Cardiac fibroblast (primary cell): ENCODE measurements at places on chromosomes 5 and 9.

- DNase-seq = peak; percentile 86
Observed at GRCh38 chr9:112866662-112867274, 23.9 kb downstream of the SLC46A2 start.

DNA sequence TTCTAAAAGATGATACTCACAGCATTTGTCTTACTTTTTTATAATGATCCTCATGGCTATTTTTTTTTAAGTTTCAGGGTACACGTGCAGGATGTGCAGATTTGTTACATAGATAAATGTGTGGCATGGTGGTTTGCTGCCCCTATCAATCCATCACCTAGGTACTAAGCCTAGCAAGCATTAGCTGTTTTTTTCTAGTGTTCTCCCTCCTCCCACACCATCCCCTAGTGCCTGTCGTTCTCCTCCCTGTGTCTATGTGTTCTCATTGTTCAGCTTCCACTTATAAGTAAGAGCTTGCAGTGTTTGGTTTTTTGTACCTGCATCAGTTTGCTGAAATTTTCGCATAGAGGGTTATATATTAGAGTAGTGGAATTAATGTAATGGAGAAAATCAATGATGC, 189.1 kb upstream of the CDH12 start:
- DNase-seq = no peak

DNA sequence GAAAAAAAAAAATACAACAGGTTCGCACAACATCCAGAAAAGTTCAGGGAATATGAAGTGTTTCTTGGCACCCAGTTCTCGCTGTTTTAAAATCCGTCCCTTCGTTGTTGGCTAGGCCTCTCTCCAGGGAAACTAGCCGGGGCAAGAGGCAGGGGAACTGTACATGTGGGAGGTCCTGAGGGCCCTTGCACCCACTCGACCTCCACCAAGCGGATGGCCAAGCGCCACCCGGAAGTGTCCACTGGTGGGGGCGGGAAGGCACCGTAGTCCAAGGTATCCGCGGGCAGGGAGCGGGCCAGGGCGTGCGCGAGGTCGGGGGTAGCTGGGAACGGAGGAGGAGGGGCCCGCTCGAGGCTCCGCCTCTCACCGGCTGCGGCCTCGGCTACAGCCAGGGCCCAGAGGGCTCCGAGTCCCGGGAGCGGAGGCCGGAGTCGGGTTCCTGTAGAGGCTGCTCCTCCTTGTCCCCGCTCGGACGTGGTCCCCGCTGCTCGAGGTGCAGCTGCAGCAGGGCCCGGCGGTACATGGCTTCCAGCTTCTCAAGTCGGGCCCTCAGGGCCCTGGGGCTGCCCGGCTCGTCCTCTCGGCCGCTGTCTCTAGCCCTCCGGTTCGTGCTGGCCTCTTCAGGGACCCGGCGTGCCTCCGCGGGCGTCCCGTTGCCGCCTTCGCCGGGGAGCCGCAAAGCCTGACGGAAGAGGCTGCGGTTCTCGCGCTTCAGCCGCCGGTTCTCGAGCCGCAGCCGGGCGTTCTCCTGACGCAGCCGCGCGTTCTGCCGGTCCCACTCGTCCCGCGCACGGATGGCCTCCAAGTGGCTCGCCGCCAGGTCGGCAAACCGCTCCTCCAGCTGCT, 720 bp downstream of the TUSC1 start:
- DNase-seq = peak; percentile 72

DNA sequence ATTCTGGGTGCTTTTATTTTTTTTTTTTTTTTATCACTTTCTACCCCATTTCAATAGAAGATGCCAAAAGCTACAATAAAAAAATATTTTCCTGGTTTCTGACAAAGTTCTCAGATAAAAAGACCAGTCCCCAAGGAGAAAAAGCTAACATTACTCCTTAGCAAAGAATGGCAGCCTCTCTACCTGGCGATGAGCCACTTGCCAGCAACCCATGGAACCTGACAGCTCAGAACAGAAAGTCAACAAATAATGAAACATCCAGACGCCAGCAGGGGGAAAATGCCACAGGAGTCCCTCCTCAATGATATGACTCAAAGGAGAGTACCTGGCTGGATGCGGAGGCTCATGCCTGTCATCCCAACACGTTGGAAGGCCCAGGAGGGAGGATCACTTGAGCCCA, 123.2 kb downstream of the MYO10 start:
- DNase-seq = peak; percentile 73

DNA sequence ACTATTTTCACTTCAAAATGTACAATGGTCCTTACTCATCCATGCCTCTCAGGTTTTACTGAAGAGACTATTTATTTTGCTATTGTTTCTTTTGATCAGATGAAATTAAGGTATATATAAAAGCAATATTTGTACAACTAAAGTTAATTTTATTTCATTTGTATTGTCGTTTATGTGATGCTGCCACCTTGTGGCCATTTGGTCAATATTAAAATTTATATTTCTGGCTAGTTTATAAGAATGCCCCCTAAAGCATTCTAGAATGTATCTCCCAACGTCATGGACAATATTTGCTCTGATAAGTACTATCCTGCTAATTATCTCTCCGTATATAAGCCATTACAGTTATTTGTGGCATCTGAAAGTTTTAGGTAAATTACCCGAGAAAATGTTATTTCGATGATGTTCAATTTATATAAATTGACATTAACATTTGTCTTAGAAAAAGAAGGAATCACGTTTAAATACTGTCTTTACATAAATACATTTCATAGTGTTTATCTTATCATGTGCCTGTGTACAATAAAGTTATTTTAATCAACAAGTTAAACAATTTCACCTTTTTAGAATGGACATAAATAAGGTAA, 680.0 kb downstream of the TAF11L14 start:
- DNase-seq = peak; percentile 50

- no peak for DNase-seq
Observed at GRCh38 chr9:136848393-136849037, 694 bp upstream of the PHPT1 start.

GRCh38 chr5:54390015-54390414, 65.5 kb upstream of the HSPB3 start:
- peak; percentile 86 for DNase-seq

GRCh38 chr5:115097236-115097635, 72.5 kb downstream of the TRIM36 start:
- DNase-seq = no peak

GRCh38 chr9:106983346-106983745, 120.4 kb downstream of the ZNF462 start:
- no peak for DNase-seq

GRCh38 chr5:86797677-86798076, 179.9 kb downstream of the COX7C start:
- DNase-seq = no peak

DNA sequence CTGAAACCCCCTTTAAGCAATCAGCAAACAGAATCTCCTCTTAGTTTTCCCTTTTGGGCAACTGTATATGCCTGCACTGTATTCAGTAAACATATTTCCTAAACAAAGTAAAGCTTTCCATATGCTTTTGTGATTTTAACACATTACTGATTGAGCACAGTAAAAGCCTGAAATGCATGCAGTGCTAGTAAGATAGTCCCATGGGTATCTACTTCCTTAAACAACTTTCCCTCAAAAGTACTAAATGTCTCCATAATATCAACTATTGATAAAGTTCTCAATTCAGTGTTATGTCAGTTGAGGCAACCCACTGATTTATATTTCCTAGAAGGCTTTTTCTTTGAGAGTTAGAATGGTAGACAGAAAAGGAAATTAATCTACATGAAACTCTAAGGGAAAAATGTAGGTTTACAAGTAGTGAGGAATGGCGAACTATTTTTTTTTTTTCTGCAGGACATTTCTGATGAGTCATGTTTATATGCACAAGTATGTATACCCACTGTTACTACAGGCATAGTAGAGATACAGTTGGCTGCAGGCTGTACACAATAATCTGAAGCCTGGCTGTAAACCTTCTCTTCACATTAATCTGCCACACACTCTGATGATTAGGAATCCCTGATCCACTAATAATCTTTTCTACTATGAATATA, 31.2 kb upstream of the CEP120 start:
- DNase-seq = peak; percentile 33

DNA sequence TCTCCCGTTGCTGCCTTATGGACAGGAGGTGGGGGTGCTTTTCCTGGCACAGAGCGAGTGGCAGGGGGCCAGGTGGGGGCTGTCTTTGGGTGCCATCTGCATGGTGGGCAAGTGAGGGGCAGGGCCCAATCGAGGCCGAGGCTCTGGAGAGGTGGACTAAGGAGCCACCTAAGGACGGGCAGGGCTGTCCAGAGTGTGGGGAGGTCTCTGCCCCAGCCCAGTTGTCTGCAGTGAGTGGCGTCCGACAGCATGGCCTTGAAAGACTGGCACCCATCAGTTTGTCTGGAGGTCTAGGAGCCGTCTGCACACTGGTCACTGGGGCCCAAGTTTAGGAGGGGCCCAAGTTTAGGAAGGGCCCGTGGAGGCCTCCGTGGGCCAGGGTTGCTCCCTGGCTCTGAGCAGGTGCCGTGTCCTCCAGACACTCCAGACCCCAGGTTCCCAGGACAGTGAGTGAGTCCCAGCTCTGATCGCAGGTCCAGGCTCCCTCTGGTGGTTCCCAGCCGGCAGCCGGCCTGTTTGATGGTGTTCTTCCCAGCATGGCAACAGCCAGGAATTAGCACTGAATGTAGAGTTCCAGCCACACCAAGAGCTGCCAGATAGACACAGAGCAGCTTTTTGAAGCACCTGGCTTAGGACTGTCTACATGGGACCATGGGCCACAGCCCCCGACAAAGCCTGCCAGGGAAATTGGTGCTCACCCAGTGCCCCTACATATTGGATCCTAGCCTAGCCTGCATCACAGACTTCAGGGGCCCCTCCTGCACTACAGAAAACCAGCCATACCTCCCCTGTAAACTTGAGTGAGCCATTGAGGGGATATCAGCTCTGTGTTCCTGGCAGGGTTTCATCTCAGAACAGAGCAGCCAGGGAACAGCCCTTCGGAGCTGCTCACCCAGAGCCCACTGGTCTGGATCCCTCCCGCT, 120.9 kb downstream of the WNK2 start:
- peak; percentile 57 for DNase-seq

DNA sequence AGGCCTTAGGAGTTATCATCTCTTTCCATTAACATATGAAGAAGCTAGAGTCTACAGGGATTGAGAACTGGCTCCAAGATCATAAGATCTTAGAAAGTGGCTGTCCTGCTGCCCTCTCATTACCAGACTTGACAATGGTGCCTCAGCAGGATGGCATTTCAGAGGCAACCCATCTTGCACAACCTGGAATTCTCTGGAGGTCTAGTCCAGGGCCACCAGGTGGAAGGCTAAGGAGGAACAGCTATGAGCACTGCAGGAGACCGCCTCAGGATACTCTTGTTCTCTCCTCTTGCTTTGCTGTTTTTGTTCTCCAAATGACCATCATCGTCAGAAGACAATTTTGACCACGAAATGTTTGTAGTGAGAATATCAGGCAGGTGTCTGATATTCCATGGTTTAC, 322.6 kb downstream of the FBXL17 start:
- DNase-seq = no peak

DNA sequence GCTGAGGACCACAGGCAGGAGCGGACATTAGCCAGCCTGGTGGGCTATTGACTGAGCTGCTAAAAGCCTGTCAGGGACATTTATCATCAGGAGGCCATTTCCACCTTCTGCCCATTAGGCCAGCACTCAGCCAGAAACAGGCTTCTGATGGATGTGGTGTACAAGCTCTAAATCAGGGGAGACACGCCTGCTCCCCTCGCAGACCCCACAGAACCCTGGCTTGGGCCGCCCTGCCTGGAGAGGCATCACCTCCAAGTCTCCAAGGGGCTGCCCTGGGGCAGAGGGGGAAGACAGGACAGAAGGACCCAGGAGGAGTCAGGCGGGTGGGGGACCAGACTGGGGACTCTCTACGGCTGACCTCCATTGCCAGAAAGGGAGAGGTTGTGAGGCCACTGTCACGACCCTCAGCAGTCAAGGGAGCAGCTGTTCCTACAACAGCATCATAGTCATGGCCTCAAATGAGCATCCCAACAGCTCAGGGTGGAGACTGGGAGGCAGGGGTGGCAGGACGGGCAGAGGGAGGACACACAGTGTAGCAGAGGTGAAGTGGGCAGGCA, 24.0 kb upstream of the TRIM14 start:
- DNase-seq = no peak

- DNase-seq = no peak
Observed at GRCh38 chr5:100708645-100709171, 173.5 kb downstream of the FAM174A start.

DNA sequence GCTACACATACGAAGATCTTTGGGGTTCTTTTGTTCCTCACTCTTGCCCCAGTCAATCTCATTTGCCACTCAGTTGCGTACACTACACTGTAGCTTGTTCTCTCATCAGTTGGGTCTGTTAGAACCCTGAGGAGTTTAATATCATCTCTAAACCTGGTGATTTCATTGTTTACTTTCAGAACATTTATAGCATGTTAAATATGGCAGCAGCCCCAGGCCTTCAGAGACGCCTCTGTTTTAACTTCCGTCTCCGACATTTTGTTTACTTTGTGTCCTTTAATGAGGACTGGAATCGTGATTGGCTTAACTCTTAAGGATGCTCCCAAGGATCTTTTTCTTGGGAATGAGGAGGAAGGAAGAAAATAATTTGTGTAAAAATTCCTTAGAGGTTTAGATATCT, 510.1 kb downstream of the NR2F1-AS1 start:
- DNase-seq = no peak

GRCh38 chr5:73674669-73675004, 48.6 kb downstream of the ARHGEF28 start:
- peak; percentile 49 for DNase-seq

GRCh38 chr9:129761293-129761900, 8.6 kb upstream of the PTGES start:
- peak; percentile 76 for DNase-seq

DNA sequence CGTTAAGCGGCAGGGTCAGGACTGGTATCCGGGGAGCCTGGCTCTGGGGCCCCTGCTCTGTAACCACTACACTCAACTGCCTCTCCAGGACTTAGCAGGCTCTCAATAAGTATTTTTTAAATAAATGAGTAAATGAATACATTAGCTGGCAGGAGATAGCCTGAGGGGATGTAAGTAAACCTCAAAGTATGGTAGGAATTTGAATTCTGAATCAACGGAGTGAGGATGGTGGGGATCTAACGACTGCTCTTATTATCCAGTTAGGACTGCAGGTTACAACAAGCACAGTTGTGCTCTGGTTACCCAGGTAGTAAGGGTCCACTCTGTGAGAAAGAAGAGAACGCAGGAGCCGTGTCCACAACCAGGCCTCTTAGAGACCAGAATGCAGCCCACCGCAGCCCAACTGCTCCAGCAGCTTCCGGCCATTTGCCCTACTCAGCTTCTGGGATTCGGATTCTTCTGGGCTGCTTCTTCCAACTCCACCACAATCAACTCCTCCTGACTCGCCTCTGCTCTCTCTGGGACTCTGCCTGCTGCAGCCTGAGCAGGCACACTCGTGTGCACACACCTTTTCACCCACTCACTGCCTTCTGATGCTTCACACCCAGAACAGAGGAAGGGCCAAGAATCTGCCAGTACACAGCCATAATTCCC, 52.6 kb downstream of the MED27 start:
- DNase-seq = peak; percentile 33

DNA sequence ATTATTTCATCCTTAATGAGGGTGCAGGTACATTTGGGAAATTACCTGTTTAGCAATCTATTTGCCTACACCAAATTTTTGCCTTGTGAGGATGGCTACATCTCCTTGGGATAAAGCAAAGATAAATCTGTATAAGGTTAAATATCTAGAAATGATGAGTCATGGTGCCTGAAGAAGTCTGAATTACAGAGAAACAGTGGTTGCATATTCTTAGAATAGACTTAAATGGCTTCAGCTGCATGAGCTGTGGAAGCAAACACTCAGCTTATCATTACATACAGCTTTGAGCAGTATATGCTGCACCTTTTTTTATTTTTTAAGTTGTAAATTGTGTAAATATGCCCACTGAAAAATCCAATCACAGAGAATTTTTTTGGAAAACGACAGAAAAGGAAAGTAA, 153.5 kb downstream of the RAPGEF6 start:
- no peak for DNase-seq
